Hematopoietic multipotent progenitor cell treated with erythropoietin and hydrocortisone succinate and interleukin-3 and kit ligand, for 8 days (in vitro differentiated cells): ENCODE measurements at places on chromosomes 2 and 18.

GRCh38 chr18:41227993-41228392 lies 727.0 kb upstream of the PIK3C3 start:
- DNase-seq: no peak

DNA sequence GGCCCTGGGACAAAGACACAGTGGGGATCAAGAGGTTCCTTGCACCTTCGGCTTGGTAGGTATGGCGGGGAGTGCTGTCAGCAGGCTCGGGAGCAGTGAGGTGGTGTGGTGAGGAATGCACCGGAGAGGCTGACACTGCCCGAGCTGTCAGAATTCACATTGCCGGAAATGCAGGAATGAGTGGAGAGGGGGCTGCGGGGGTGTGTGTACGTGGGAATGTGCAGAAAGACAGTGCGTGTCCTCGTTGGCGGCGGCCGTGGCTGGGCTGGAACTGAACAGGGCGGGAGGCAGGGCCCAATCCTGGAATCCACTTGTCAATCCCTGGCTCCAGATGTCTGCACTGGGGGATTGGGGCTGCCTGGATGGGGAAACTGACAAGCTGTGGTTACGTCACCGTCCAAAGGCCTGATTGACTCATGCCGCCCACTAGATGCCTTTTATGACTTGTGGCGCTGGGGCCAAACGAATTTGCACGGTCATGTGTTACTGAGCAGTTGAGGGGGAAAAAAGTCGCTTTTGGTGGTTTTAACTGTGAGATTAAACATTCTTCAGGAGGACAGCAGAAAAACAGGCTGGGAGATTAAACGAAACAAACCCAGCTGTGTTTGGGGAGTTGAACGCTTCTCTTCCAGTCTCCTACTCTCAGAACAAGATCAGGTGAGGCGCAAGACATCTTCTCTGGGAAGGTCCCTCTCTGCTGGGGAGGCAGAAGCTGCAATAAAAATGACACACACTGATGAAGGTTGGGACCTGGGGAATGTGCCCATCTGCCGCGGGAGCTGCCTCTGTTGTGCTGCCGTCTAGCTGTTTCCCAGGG lies 189.4 kb upstream of the GLI2 start:
- DNase-seq: no peak

DNA sequence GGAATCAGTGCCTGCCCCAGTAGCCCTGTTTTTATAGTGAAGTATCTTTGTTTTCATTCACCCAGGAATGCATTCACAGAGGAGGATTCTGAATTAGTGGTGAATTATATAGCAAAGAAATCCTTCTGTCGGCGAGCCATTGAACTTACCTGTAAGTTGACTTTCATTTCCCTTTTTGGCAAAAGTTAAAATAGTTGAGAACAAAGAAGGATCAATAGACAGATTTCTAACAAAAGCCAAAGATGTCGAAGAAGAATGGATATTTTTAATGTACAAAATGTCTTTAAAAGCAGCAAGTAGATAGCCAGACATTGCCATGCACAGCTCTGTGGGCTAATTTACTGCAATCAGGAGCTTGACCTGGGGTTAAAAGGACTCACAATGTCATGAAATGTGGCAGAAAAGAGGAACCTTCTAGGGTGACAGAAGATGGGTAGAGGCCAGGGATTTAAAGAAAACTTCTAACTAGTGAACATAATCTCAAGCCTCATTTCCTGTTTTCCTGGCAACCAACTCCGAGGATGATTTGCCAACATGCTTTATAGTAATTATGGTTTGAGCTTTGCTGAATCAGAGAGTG lies 53.8 kb upstream of the TMEM87B start:
- DNase-seq: peak; percentile 23

DNA sequence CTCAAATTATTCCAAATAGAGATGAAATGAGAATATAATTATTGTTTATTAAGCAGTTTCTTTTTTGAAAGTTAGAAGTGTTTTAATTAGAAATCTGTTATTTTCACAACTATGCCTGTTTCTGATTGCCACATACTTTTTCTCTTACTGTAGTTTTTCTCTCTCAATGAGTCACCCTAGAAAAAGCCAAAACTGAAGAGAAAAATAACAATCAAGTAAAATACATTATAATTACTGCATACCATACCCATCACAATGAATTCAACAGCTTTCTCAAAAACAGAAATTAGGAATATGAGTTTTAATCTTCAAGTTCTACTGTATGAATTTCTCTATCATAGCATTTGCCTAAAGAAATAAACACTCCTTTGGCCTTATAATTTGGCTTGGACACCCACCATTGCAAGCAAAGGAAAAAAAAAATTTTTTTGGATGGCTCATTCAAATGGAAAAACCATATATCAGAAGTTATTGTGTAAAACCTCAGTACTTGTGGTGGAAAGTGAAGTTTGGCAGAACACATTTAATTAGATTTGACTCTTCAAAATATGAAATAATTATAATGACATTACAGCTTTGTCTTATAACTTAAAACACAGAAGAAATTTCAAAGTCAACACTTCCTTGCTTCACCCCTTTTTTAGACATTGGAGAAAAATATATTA lies 138.5 kb downstream of the DYM start:
- DNase-seq: no peak
